ENCODE measurements at places on chromosomes 16 and 17.

GRCh38 chr17:50259477-50260324, 14.6 kb upstream of the TMEM92 start:
- no peak for DNase-seq

- no peak for DNase-seq
Measured at GRCh38 chr16:68073902-68074760, 11.0 kb upstream of the NFATC3 start.

GRCh38 chr16:50751528-50751927, 9.6 kb downstream of the CYLD start:
- DNase-seq: no peak

DNA sequence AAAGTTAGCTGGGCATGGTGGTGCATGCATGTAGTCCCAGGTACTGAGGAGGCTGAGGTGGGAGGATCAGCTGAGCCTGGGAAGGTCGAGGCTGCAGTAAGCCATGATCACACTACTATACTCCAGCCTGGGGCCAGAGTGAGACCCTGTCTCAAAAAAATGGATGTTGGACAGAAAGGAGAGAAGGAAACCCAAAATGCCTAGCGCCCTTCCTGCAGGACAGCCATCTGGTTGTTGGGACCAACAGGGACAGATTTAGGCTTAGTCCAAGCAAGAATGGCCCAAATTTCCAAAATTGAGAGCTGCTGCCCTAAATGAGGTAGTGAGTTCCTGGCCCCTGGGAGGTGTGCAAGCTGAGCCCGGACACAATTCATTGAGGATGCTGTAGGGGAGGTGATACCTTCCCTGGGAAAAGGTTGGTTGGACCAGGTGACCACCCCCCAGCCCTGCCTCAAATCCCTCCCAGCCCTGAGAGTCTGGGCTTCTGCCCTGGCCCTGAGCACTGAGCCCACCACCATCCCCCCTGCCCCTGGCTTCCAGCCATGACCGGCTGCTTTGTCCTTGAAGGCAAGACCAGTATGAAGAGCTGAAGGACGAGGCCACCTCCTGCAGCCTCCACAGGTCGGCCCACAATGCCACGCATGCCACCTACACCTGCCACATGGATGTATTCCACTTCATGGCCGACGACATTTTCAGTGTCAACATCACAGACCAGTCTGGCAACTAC, 35.1 kb downstream of the IL21R start:
- no peak for DNase-seq

GRCh38 chr16:2529061-2529931, 1.9 kb downstream of the CEMP1 start:
- no peak for DNase-seq
